ENCODE measurements at places on chromosomes 11 and 22. TPM values are rescaled to one million over a fixed set of nuclear protein-coding genes. Genes with fewer than 3 reads are reported as not detected.
A peak's percentile ranks its signal among the peaks of the same experiment; 100 is the strongest.

DNA sequence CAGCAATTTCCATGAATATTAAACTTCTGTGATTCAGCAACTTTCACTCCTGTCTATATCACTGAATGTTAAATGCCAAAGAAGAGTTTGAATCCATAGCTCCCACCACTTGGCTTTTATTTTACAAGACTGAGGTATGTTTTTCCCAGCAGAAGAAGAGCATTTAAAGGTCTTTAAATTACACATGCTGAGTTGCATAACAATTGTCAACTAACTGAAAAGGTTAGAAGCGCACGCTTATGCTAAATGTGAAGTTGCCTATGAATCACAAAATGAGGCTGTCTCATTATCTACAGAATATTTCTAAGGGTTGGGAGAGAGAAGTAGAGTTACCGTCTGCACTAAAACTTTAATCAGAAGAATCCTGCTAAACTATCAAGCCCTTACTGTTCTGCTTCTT, 1086.3 kb downstream of the FAM181B start:
- H3K36me3 ChIP-seq, result no peaks in the 10 kb centered on the region
- no peaks in the 10 kb centered on the region for H3K27me3 ChIP-seq
- no peaks in the 10 kb centered on the region for H3K4me1 ChIP-seq
- H3K27ac ChIP-seq, result no peak overlapping the region
- no peak overlapping the region for H3K4me3 ChIP-seq

GRCh38 chr11:46827995-46828394, 18.1 kb downstream of the CKAP5 start:
- H3K27ac ChIP-seq, result peak overlapping the region; percentile 56
- H3K4me3 ChIP-seq, result peak overlapping the region; percentile 15
- no peak for DNase-seq
- no peaks in the 10 kb centered on the region for H3K27me3 ChIP-seq
- peaks cover 62% of the 10 kb centered on the region for H3K4me1 ChIP-seq
- peaks cover 4% of the 10 kb centered on the region for H3K36me3 ChIP-seq

DNA sequence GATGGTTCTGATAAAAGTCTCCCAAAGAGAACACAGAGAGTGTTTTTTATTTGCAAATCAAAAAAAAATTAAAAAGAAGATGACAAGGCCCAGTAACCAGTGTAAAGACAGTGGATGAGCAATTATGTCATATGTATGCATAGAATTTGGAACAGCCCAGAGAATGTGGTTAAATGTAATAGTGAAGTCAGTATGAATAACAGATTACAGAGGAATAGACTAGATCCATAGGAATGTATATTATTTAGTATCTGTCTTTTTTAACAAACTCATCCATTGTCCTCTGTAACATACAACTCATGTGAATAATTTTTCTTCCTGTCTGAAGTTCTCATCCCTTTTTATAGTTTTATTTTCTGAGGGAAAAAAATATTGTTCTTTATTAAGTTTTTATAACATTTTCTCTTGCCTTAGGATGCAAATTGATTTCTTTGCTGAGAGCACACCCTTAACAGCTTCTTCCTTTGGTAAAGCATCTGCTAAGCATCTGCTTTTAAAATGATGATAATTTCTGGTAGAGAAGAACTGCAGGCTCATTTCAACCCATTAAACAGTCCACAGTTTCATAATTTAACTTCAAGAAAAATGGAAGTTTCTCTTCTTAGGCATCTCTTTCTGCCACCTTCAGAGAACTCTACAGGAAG, 266.5 kb upstream of the MTNR1B start:
- no peak overlapping the region for H3K27ac ChIP-seq
- DNase-seq, result peak; percentile 17
- no peaks in the 10 kb centered on the region for H3K36me3 ChIP-seq
- H3K4me1 ChIP-seq, result no peaks in the 10 kb centered on the region

DNA sequence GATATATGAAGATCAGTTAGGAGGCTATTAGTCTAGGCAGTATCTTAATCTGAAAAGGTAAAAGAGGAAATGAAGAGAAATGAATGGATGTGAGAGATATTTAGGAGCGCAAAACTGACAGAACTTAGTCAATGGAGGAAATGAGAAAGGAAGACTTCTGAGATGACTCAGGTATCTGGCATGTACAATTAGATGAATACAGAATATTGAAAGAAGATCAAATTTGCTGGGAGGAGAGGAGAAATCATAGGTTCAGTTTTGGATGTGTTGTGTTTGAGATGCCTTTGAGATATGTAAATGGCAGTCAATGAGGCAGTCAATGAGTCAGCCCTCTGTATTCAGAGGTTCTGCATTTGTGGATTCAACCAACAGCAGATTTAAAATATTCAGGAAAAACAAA, 42.9 kb upstream of the GAB2 start:
- peaks cover 2% of the 10 kb centered on the region for H3K27me3 ChIP-seq
- H3K36me3 ChIP-seq, result peaks cover 18% of the 10 kb centered on the region
- H3K4me3 ChIP-seq, result peak overlapping the region; percentile 11

Gene P2RY2
- total RNA-seq, result 0.08 TPM

GRCh38 chr11:64384981-64385944, 26.3 kb downstream of the RPS6KA4 start:
- peaks cover 22% of the 10 kb centered on the region for H3K4me1 ChIP-seq
- no peaks in the 10 kb centered on the region for H3K36me3 ChIP-seq
- no peak overlapping the region for H3K4me3 ChIP-seq
- H3K27me3 ChIP-seq, result peaks cover 18% of the 10 kb centered on the region

- no peaks in the 10 kb centered on the region for H3K4me1 ChIP-seq
- H3K4me3 ChIP-seq, result no peak overlapping the region
- DNase-seq, result no peak
Observed at GRCh38 chr11:17411418-17411817, 23.0 kb upstream of the KCNJ11 start.

GRCh38 chr22:34972191-34972897, 93.6 kb upstream of the ISX start:
- no peak overlapping the region for H3K27ac ChIP-seq
- H3K36me3 ChIP-seq, result peaks cover 8% of the 10 kb centered on the region
- H3K4me1 ChIP-seq, result no peaks in the 10 kb centered on the region
- H3K4me3 ChIP-seq, result no peak overlapping the region
- DNase-seq, result no peak
- no peaks in the 10 kb centered on the region for H3K27me3 ChIP-seq

DNA sequence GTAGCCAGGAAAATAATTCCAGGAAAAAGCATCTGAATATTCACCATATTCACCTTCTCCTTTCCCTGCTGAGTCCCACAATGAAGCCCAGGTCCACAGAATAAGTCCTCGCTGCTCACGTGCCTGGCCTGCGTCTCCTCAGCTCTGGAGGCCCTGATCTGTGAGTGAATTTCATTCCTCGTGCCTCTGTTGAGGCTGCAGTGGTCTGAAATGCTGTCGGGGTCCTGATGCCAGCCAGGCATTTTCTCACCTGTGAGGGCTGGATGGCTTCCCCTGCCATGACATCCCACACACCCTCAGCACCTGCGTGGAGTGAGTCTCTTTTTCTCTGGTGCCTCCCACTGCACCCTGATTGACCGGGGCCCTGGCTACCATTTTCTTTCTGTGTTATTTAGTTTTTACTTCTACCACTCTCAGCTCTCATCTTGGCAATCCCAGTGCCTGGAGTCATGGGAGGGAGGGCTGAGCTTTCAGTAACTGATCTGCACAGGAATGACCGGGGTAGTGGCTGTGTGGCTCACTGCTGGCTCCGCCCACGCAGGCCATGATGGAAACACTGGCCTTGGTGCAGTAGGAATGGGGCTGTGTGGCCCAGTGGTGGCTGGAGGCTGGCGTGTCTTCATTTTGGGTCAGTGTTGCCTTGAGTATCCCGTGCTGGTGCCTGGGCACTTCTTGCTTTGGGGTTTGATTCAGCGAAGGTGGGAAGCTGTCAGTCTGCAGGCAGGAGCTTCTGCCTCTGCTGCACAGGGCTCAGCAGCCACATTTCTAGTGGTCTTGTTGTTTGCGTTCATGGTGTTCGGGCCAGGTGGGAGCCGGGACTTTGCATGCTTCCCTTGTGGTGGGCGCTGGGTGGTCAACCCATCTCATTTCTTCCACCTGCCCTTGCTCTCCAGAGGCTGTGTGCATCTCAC, 807.2 kb downstream of the TBC1D22A start:
- peaks cover 19% of the 10 kb centered on the region for H3K36me3 ChIP-seq
- no peaks in the 10 kb centered on the region for H3K27me3 ChIP-seq
- no peak overlapping the region for H3K27ac ChIP-seq
- no peaks in the 10 kb centered on the region for H3K4me1 ChIP-seq
- no peak overlapping the region for H3K4me3 ChIP-seq
- no peak for DNase-seq

- H3K4me3 ChIP-seq, result no peak overlapping the region
- H3K27me3 ChIP-seq, result no peaks in the 10 kb centered on the region
- no peak for DNase-seq
- H3K4me1 ChIP-seq, result no peaks in the 10 kb centered on the region
- H3K27ac ChIP-seq, result no peak overlapping the region
Observed at GRCh38 chr11:95339086-95339901, 108.3 kb upstream of the SESN3 start.

GRCh38 chr22:31124811-31125465, 2.2 kb downstream of the INPP5J start:
- H3K36me3 ChIP-seq, result no peaks in the 10 kb centered on the region
- peaks cover 9% of the 10 kb centered on the region for H3K27me3 ChIP-seq
- no peak overlapping the region for H3K4me3 ChIP-seq
- H3K27ac ChIP-seq, result no peak overlapping the region
- peaks cover 6% of the 10 kb centered on the region for H3K4me1 ChIP-seq
- DNase-seq, result no peak

DNA sequence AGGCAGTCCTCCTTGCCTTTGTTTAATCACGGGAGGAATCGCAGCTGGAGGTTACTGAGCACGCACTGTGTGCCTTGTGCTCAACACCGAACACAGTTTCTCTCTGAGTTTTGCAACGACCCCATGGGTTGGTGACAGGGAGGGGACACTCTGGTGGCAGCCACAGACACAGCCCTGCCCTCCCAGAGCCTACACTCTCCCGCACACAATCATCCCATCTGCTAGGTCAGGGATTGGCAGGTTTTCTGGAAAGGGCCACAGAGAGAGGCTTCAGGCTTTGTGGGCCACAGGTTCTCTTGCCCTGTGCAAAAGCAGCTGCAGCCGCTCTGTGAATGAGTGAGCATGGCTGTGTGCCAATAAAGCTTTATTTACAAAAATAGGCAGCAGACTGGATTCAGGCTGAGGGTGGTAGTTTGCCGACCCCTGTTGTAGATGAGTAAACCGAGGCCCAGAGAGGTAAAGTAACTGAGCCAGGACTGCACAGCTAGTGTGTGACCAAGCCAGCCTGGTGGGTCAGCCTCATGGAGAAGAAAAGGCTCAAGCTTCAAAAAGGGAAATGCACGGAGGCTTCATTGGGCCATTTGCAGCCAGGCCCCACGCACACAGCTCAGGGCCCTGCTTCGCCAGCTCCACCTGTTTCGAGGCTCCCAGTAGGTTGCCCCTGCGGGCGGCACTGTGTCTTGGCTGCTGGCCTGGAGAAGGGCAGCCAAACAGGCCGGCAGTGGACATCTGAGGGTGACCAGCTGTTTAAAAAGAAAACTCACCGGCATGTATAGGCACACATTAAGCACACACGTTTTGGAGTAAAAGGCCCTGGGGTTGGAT, 16.3 kb downstream of the LTO1 start:
- H3K36me3 ChIP-seq, result peaks cover 6% of the 10 kb centered on the region
- no peak overlapping the region for H3K4me3 ChIP-seq

Gene C22orf31
- total RNA-seq, result not detected

DNA sequence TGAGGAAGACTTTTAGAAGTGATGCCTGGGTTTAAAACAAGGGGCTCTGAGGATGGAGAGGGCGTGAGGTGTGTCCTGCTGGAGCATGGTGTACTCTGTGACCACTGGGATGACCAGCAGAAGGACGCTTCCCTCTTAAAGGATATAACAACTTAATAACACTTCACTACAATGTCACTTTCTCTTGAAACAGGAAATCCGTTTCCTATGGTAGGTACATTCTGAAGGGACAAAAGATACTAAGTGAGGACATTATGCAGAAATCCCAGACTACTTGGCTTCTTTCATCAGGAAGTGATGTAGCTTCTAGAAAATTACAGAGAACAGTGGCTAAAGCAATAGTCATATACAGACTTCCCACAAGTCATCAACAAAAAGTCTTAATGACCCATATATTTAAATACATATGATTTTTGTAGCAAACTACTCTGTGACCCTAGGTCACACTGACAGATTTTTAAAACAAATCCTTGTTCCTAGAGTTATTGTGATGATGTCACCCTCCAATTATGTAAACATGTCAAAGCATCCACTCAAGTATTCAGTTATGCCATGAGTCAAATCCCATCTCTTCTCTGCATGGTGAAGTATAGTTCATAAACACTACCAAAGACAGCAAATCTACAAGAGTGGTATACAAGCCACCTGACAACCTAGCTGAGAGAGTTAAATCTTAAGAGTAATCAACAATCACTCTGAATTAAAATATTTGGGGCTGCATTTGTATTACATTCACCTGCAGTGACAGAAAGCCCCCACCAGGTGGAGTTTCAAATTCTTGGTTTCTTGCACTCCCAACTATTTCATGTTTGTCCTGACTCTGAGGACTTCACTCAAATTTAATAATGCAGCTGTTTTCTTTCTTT, 32.8 kb downstream of the PITPNB start:
- H3K36me3 ChIP-seq, result peaks cover 12% of the 10 kb centered on the region
- peak overlapping the region; percentile 81 for H3K27ac ChIP-seq
- peaks cover 52% of the 10 kb centered on the region for H3K4me1 ChIP-seq
- peak; percentile 77 for DNase-seq
- peak overlapping the region; percentile 66 for H3K4me3 ChIP-seq
- H3K27me3 ChIP-seq, result no peaks in the 10 kb centered on the region

Gene ACTN3
- total RNA-seq, result 0.11 TPM

GRCh38 chr11:90722552-90723190, 499.8 kb upstream of the CHORDC1 start:
- no peaks in the 10 kb centered on the region for H3K4me1 ChIP-seq
- no peak overlapping the region for H3K4me3 ChIP-seq
- no peaks in the 10 kb centered on the region for H3K27me3 ChIP-seq

Gene TXN2
- total RNA-seq, result 88.3 TPM

Gene PIWIL4
- total RNA-seq, result not detected
